ENCODE measurements at places on chromosomes 7 and 10. TPM values are rescaled to one million over a fixed set of nuclear protein-coding genes. Genes with fewer than 3 reads are reported as not detected.

ADGRA1 gene
- total RNA-seq: not detected

CHRM2 gene
- total RNA-seq: 0.17 TPM

GPR22 gene
- not detected for total RNA-seq

LRRD1 gene
- not detected for total RNA-seq

CDK1 gene
- total RNA-seq: 94.4 TPM

PRF1 gene
- not detected for total RNA-seq

DNA sequence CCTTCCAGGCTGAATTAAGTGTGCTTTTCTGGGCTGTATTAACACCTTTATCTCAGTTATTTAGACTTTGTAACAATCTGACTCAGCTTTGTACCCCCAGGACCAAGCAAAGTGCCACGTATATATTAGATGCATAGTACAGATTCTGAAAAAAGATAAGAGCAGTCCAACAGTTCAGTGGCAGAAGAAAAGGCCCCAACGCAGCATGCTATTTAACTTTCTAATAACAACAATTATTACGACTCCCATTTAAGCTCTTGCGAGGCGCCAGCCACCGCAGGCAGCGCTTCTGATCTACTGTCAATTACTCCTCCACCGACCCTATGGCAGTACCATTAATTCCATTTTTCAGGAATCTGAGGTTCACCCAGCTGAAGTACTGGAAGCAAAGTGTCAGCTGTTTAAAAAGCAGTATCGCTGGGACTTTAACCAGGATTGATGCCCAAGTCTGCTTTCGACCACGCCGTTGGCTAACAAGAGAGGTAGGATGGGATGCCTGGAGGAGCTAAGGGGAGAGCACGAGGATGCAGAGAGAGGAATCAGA lies 638 bp downstream of the LIPA start:
- DNase-seq: no peak

DNA sequence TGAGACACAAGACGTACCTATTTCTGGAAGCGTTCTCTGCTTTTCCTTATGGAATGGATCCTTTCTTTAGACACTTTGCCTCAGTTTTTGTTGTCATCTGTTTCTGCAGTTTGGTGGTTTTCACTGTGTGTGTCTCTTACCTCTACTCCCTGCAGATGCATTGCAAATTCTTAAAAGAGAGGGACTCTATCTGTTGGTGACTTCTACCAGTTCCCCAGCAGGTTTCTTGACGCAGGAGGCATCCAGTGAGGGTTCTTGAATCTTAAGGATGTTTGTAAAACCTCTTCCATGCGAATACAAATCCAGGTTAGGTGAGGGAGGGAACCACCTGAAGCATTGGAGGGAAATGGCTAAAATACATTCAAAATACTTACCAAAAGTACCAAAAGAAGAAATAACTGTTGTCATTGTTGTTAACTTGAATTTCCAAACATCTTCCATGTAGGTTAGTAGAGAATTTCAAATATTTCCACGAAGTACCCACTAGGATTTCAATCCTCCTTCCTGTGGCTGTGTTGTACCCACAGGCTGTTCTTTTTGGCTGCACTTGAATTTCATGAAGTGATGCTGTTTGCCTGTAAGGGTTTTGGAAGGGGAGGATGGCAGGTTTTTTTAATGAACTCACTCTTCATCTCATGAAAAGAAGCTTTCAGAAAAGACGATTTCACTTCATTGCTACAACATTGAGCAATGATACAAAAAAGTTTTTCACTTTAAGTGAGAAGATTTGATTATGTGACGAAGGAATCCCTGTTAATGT lies 32.2 kb downstream of the PLXDC2 start:
- DNase-seq: no peak

DNA sequence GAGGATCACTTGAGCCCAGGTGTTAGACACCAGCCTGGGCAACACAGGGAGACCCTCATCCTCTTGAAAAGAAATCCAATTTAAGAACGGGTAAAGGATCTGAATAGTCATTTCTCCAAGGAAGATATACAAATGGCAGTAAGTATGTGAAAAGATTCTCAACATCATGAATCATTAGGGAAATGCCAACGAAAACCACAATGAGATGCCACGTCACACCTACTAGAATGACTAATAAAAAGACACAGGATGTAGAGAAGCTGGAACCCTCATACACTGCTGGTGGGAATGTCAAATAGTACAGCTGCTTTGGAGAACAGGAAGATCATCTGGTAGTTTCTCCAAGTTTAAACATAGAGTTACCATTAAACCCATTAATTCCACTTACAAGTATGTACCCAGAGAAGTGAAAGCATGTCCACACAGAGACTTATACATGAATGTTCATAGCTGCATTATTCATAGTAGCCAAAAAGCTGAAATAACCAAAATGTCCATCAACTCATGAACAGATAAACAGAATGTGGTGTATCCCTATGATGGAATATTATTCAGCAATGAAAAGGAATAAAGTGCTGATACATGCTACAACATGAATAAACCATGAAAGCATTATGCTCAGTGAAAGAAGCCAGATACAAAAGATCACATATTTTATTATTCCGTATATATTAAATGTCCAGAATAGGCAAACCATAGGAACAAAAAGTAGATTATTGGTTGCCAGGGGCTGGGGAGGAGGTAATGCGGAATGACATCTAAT lies 13.1 kb upstream of the ZMIZ2 start:
- DNase-seq: peak; percentile 58

DNA sequence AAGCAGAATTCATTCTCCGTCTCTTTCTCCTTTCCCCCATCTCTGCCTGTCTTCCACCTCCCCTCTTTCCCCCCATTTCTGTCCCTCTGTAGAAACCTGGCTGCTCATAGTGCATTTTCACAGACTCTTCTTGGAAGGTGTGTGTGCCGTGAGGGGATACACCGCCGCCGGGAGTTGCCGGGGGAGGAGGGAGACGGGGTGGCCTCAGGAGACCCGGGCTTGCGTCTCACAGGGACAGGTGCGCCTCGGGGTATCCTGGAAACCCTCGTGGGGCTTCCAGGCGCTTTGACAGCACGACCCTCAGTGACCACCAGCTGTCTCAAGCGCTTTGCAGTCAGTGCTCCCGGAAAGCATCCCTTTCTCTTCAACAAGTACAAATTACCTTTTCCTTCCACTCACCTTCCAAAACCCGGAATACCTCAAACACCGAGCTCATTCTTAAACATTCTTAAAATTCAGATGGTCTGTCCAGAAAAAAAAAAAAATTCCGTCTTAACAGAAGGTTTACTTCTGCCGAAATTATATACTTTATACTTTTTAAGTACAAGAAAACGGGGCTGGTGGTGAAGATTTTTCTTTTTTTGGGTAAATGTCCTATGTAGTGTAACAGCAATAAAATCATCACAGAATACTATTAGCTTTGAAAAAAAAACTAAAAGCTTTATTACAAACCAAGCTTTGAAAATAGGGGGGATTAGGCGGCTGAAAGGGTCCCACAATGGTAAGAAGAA lies 8.2 kb downstream of the EMX2 start:
- DNase-seq: no peak

DNA sequence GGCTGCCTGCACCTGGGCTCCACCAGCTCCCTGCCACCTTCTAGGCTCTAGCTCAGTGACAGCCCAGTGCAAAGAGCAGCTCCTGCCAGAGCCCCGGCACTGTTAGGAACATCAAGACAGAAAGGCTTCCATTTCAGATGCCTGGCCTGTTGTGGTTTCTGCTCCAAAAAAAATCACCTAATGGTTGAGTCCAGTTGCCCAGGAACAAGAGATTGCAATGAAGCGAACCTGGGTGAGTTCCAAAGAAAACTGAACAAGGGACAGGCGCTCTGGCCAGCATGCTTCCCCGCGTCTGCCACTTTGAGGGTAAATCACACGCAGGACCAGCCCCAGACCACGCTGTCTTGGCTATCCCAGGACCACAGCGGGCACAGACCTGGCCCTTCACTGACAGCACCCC lies 47.0 kb upstream of the RASGEF1A start:
- no peak for DNase-seq

- DNase-seq: no peak
These were observed 146.0 kb downstream of the USP6NL start for GRCh38 chr10:11465406-11465805.

- no peak for DNase-seq
These were observed 1.9 kb upstream of the TCF7L2 start for GRCh38 chr10:112948196-112948595.

- DNase-seq: no peak
These were observed 6.4 kb downstream of the NEBL start for GRCh38 chr10:20890491-20891337.

- no peak for DNase-seq
These were observed 103.8 kb downstream of the NKX6-2 start for GRCh38 chr10:132681858-132682755.

GRCh38 chr10:76126607-76127527 lies 695.4 kb downstream of the LRMDA start:
- no peak for DNase-seq

- DNase-seq: no peak
These were observed 69.7 kb upstream of the APBB1IP start for GRCh38 chr10:26368463-26368862.

DNA sequence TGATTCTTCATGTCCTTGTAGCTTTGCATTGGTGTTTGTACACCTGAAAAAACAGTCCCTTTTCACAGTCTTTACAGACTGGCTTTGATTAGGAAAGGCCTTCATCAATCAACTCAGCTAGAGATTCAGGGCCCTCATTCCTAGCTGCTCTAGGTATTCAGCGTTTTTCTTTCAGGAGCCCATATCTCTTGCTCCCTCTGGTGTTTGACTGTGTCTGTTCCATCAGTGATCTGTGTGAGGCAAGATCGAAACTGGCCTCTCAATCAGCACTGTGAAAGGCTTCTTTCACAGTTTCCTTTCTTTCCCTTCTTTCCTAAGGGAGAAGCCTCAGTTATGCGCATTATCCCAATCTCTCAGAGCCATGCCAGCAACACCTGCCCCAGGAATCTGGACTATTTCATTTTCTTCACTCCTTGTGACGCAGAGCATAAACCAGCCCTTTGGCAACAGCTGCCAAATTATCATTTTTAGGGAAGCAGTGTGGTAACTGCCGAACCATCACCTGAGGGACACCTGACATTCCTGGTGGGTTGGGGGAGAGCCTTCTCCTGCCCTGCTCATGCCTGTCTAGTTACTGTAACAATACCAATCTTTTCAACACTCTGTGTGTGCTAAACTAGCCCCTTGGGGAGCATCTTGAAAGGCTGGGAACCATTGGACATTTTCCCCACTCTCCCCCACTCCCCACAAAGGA lies 75.7 kb upstream of the CCDC71L start:
- peak; percentile 33 for DNase-seq

GRCh38 chr10:70162892-70163201 lies 7.5 kb downstream of the SAR1A start:
- DNase-seq: no peak

DNA sequence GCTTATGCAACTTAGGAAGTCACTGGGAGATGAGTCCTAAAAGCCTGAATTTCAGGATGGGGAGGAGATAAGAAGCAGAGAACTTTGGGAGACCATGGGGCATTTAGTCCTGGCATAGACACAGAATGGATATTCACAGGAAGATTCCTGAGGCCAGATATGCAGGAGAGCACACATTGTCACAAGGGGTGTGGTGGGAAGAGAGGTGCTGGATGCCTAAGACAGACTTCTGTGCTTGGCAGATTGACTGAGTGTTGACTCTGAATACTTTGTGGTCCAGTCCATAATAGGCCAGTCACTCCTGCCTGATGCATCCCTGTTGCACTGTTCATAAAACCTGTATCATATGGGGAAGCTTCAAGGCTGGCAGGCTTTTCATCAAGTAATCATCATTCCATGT lies 18.5 kb downstream of the SRI start:
- DNase-seq: no peak

GRCh38 chr7:25926891-25927625 lies 224.9 kb upstream of the NFE2L3 start:
- DNase-seq: no peak

DNA sequence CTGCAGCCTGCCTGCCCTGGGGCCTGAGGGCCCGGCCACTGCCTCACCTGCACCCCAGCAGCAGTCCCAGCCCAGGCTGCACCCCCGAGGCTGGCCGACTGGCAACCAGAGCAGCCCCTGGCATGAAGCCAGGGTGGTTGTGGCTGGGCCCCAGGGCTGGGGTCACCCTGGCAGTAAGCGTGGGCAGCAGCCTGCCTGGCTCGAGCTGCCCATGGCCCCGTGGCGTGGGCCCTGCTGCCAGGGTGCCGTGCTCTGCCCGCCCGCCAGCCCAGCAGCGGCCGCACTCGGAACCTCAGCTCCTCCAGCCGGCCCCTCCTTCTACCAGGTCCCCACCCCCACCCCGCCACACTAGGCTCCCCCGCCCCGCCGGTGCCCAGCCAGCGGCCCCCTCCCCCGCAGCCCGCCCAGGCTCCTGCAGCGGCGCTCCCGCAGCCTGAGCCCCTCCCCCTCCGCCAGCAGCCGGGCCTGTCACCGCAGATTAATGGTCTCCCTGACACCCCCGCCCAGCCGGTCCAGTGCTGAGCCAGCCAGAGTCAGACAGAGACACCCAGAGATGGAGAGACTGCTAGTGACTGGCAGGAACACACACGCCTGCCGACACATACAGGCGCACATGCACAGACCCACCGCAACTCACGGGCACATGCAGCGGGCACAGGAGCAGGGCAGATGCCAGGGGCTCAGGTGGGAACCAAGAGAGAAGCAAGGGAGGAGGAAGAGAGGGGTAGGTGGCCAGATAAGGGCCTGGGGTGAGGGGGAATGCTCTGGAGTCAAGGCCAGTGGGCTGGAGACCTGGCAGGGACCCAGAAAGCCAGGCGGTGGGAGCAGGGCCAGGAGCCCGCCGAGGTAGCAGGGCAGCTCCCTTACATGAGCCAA lies 22.4 kb downstream of the KCNH2 start:
- no peak for DNase-seq

DNA sequence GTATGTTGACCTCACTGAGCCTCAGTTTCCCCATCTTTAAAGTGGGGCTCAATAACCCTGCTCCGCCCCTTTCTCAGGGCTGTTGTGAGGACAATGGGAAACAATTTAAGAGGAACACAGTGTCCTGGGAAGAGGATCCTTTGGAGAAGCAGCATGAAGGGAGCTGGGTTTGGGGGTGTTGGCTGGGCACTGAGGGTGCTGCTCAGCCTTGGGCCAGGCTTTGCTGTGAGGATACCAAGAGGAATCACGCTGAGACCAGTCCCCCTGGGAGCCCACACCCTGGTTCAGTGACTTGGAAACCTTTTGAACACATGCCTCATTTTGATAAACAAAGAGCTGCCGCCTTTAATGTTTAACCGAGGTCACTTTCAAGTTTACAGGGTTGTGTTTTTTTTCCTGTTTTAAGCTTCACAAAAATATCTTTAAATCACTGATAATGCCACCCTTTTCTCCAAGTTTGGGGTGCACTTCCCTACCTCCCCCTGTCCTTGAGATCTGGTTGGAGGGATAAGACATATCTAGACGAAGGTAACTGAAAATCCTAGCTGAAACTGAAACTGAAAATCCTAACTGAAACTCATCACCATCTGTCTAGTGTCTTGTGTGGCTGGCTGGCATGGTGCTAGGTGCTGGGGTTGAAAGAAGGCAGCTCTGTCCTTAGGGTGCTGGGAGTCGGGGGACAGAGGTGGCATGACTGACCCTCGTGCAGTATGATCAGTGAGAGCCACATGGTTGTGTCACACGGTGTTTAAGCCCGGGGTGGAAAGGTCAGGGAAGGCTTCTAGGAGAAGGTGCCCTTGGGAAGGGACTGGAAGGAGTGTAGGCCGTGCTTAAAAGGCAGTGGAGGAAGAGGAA lies 27.7 kb downstream of the ZNF775 start:
- no peak for DNase-seq

All from PC-9 (cell line).